NCI-H1436 (cell line): ENCODE measurements at places on chromosomes 2 and 18.

DNA sequence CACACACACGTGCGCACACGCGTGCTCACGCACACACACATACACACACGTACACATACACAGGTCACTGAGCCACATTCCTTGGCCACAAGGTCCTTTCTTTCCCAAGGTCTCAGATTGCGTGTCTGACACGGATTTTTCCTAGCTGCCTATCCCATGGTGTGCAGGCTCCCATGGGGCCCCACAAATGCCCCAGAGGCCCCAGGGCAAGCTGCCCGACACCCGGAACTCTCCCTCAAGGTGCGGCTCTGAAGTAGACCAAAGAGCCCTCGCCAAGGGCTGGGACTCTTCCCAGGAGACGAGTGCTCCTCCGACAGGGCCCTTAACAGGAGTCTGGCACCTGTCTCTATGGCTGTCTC lies 46.7 kb downstream of the SDC1 start:
- no peak for DNase-seq

DNA sequence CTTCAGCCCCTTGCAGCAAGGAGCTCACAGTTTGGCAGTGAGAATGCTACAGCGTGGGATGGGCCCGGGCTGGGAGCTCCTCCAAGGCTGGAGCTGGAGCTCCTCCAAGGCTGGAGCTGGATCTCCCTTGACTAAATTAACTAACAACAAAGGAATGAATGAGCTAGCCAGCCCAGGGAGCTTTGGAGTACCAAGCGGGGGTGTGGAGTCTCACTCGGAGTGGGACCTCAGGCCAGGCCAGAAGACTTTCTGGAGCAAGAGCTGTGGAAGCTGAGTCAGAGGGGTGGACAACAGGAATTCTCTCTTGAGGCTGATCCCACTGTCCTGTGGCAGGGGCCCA lies 244.7 kb upstream of the HS6ST1 start:
- no peak for DNase-seq

DNA sequence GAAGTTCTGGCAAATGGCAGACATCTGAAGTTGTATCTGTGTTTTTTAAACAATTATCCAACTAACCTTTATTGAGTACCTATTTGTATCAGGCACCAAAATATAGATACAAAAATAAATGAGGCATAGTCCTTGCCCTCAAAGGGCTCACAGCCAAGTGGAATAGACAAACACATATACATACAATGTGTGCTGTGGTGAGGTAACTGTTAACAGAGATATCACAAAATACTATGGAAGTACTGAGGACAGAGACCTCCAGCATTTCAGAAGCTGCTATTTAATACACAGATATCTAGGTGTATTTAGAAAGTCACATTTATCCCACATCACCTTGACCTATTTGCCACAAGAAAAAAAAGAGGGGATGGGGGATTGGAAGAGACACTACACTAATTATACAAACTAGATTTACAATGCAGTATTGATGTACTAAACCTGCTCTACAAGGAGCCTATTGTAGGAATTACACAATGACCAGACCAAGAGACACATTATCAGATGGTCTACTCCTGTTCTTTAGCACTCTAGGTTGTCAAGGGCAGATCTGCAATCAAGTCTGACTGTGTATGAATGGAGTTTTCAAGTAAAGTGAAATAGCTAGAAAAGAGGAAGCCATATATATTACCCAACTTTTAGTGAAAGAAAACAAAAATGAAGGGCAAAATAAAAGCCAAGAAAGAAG lies 62.2 kb downstream of the SPIRE1 start:
- no peak for DNase-seq

DNA sequence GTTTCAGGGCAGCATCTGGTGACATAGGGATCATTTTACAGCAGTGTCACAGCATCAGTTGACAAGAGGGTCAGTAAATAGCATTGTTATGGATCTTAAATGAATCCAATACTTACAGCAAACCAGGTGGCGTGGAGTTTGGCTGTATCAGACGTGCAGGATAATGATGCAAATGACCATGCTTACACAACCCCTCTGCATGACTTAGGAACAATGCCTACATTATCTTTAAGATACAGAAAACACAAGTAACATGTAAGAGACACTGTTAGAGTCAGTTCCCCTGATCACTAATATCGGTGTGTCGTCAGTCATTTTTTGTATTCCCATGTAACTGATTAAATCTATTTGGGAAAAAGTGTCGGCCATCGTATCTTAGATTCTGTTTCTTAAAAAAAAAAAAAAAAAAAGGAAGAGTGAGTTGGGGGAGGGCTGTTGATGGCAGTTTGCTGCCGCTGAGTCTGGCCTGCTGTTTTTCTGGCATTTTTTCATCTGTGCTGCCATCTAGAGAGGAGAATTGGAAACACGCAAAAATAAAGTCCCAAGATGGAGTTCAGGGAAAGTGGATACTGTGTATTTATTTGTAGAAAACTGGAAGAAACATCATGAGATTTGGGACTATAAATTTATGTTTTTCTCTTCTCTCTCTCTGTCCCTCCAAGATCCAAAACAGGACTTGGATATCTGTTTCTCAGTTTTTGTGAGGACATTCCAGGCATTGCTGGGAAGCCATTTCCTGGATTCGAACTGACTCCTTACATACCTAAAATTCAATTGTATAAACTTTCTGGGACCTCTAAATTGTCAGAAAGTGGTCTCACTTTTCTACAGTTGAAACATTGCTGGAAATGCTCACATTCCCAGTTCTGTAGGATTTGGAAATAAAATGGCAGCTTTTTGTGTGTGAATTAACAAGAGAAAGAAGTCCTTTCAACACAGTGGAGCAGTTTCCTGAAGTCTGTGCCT lies 60.3 kb upstream of the AGPS start:
- peak; percentile 36 for DNase-seq

GRCh38 chr2:179765666-179766065 lies 95.7 kb downstream of the ZNF385B start:
- no peak for DNase-seq

DNA sequence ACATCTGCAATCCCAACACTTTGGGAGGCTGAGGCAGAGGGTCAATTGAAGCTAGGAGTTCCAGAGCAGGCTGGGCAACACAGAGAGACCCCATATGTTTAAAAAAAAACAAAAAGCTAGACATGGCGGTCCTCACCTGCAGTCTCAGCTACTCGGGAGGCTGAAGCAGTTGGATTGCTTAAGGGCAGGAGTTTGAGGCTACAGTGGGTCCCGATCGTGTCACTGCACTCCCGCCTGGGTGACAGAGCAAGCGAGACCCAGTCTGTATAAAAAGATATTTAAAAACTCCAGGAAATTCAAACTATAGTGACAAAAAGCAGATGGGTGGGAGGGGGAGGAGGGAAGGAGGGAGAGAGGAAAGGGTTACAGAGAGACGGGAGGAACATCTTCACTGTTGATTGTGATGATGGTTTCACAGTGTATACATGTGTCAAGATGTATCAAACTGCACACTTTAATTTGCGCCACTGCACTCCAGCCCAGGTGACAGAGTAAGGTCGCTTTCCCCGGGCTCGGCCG lies 942 bp upstream of the ZNF236 start:
- no peak for DNase-seq

GRCh38 chr2:73922681-73923080 lies 4.0 kb upstream of the DGUOK start:
- DNase-seq: no peak

- DNase-seq: no peak
These were observed 55.9 kb downstream of the ALK start for GRCh38 chr2:29865512-29865911.

- DNase-seq: no peak
These were observed 19.8 kb downstream of the BIN1 start for GRCh38 chr2:127086990-127087790.
